Retinal pigment epithelial cell (primary cell): ENCODE measurements at places on chromosomes 4 and X.

DNA sequence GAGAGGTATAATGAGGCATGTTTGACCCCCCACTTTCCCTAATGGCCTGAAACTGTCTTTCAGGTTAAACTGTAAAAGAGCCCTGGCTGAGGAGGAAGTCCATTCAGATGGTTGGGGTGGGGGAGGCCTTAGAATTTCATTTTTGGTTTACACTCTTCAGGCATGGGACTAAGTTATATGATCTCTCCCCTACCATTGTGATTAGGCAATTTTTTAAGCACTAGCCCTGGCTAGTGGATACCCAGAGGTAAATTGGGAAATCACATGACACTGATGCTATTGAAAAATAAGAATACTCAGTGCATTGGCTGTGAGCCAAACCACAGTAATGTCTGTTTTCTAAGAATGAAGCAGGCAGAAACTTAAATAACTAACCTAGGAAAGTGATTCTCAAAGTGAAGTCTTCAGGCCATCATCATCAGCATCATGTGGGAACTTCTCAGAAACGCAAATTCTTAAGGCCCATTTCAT lies 149.7 kb downstream of the RRAGB start:
- no peak for DNase-seq

GRCh38 chr4:113908829-113909228 lies 70.6 kb downstream of the ARSJ start:
- no peak for DNase-seq

GRCh38 chrX:103431316-103431715 lies 55.0 kb downstream of the BEX3 start:
- no peak for DNase-seq

- DNase-seq, result no peak
Measured at GRCh38 chr4:6538575-6538974, 36.4 kb upstream of the MAN2B2 start.

- peak; percentile 43 for DNase-seq
Measured at GRCh38 chrX:25015486-25016360, at the start of gene ARX. Gene ARX, minus strand, starts transcription at chrX:25015965. Its CDS starts 228 bp downstream, at chrX:25015737.

- DNase-seq, result no peak
Measured at GRCh38 chr4:5711479-5712184, 631 bp downstream of the EVC start.

DNA sequence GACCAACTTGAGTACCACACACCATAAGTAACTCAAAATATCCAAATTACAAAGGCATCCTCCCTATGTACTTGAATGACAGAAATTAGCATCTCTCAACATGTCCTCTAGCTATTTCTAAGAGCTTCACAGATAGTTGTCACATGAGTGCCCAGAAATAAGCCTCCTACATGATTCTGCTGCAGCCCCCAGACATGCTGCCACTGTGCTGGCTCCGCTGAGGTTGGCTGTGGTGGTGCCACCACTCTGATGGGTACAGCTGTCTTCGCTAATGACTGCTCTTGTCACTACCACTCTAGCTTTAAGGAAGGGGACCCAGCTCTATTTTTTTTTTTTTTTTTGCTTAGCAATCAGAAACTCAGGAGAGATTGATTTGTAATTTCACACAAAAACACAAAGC lies 256.0 kb downstream of the GRXCR1 start:
- DNase-seq, result no peak
